Right hindlimb (tissue), 1 donor: ENCODE measurements at places on chromosomes 5 and 9.

GRCh38 chr5:133415906-133416305 is 196.4 kb downstream of the FSTL4 start:
- DNase-seq: no peak

DNA sequence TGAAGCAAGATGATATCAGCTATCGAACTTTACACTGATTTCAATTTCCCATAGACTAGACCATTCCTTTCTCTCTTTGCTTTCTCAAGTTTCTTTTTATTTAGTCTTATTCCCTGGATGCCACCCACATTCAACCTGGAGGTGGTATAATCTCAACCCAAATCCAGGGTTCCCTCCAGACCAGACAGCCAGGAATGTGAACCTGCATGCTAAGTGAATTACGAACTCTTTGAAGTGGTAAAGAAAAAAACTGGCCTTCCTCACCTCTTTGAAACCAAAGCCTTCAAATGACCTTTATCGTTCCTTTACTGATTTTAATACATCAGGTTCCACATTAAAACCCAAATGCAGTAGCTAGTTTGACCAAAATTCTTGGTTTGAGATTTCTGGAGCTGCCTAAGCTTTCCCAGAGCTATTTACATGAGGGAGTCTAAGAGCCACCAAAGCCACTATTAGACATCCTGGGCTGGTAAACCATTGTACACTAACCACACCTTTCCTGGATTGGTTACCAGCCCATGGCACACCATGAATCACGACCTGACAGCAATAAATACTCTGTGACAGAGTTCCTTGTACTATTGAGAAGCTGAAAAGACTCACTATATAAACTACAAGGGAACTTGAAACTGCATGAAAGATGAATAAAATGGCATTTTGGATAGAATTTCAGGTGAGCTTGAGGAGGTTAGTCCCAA is 323.7 kb downstream of the ADAMTS6 start:
- no peak for DNase-seq

DNA sequence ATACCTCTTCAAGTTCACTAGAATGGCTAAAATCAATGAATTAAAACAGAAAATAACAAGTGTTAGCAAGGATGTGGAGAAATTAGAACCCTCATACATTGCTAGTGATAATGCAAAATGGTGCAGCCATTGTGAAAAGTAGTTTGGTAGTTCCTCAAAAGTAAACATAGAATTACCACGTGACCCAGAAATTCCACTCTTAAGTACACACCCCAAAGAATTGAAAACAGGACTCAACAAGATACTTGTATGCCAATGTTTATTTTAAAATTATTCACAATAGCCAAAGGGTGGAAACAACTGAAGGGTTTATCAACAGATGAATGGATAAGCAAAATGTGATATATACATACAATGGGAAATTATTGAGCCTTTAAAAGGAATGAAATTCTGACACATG is 70.3 kb downstream of the BARX1 start:
- DNase-seq: no peak

DNA sequence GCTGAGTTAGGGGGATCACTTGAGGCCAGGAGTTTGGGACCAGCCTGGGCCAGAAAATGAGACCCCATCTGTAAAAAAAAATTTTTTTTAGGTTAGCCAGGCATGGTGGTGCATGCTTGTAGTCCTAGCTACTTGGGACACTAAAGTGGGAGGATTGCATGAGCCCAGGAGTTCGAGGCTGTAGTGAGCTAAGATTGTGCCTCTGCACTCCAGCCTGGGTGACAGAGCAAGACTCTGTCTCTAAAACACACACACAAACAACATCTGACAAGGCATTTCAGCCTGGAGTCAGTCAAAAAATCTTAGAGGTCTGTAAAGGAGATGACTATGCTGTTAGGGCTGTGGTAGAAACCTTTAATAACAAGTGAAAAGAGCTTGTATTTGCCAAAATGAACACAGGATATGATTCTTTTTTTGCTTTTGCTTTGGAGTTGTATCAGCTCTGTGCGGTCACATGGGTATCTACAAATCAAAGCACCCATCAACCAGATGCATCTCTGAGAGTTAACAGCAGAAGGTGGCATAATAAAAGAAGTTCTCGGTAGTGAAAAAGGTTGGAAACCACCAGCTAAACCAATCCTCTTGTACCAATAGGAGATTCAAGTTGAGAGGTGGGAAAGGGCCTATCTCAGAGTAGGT is 3.6 kb upstream of the PSMD5 start:
- DNase-seq: no peak

- DNase-seq: no peak
These were observed 10.6 kb upstream of the FEM1C start for GRCh38 chr5:115555084-115555633.
